Glutamatergic neuron (in vitro differentiated cells): ENCODE measurements at places on chromosomes 5 and 9. TPM values are rescaled to one million over a fixed set of nuclear protein-coding genes. Genes with fewer than 3 reads are reported as not detected.

TRIM14 gene
- 0.71 TPM for total RNA-seq

FOXD4L5 gene
- not detected for total RNA-seq

PSD2 gene
- total RNA-seq, result 2.3 TPM

ADAMTS19 gene
- 22.1 TPM for total RNA-seq

HK3 gene
- not detected for total RNA-seq

KCNV2 gene
- not detected for total RNA-seq

DNA sequence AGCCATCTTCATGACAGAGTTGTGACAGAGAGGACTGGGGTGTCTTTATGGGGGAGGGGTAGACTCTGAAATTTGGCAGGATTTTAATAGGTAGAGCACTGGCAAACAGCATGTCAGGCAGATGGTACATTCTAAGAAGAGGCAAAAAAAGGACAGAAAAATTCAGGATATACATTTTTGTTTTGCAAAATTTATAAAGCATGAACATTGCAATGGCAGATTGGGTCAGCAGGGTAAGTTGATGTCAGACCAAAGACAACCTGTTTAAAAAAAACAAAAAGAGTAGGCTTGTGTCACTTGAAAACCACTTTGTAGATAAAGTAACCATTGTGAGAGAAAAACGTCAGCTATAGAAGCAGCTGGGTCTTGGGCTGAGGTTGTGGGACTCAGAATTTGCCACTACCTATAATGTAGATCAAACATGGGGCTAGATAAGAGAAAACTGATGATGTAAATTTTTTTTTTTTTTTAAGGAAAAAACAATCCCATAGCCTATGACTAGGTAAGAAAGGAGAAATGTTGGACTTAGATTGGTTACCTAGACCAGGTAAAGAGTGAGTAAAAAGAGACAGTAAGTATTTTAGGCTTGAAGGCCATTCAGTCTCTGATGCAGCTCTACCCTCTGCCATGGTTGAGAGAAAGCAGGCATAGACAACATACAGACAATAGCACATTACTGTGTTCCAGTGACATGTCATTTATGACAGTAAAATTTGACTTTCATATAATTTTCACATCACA is 8.3 kb downstream of the CAMK4 start:
- no peak for DNase-seq

GRCh38 chr5:143216211-143216610 is 187.3 kb downstream of the NR3C1 start:
- no peak for DNase-seq

DNA sequence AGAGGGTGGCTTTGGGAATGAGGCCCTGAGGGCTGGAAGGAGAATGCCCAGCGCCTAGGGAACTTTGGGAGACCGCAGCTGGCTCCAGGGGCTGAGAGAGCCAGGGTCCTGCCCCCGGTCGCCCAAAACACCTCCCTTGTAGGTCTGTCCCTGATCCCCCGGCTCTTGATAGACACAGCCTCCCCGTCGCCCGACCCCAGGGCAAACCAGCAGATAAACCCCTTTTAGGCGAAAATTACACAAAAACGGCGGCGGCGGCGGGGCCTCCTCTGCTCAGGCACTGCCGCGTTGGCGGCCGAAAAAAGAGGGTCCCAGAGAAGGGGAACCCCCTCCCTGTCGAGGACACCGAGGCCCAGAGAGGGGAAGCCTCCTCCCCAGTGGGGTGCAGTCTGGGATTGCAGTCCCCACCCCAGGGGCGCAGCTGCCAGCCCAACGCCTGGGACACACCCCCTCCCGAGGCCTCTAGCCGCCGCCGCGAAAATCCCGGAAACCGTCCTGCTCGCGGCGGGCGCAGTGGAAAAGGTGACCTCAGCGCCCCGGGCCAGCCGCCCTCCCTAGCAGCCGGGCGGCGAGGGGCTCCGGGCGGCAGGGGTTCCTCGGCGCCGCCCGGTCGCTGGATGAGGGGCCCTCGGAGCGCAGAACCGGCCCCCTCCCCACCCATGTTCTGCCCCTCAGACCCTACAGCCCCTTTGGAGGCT is 3.1 kb upstream of the BARX1 start:
- peak; percentile 56 for DNase-seq

DNA sequence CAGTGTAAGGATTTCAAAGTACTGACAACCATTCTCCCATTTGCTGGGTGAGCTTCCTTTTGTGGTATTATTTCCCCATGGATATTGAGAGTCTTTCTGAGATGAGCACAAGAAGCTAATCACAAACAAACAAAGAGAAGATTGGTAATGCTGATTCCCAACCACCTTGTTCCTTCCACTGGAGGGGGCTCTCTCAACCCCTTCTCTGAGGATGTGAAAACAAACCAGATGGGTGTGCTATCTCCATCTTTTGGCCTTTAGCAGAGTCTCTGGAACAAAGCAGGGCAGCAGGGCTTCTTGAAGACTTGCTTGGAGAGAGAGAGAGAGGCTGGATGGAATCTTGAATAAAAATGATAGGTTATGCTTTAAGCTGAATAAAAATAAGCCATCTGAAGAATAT is 576.7 kb upstream of the ZNF462 start:
- peak; percentile 25 for DNase-seq

GRCh38 chr5:123086376-123087055 is 2.5 kb upstream of the PRDM6 start:
- DNase-seq, result no peak

DNA sequence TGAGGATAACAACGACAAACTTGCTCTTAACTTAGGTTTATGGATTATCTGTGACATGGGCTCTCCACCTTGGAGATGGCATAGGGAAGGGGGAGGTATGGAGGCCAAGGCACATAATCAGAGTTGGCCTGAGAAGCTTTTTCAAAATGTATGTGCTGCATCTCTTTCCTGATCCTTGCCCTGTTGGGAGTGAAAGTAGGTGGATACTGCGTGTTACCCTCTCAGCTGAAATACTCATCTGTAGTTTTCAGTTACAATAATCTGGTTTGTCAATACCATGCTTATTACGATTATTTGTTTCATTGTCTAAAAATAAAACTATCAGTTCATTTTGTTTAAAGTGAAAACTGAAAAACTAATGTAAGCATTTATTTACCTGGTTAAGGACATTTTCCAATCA is 86.7 kb downstream of the SLC44A1 start:
- no peak for DNase-seq

DNA sequence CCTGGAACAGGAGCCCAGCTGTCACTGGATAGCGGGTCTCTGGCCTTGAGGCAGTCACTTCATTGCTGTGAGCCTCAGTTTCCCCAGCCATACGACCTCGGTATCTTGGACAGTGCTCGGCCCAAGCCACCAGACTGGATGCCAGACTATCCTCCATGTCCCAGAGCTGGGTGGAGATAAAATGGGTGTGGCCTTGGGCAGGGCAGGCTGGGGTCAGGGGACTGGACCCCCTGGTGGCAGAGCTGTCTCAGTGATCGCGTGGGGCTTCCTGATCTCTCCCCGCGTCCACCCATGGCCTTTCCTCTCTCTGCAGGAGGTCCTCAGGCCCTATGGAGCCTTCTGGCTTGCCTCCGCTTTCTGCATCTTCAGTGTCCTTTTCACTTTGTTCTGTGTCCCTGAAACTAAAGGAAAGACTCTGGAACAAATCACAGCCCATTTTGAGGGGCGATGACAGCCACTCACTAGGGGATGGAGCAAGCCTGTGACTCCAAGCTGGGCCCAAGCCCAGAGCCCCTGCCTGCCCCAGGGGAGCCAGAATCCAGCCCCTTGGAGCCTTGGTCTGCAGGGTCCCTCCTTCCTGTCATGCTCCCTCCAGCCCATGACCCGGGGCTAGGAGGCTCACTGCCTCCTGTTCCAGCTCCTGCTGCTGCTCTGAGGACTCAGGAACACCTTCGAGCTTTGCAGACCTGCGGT is 10.0 kb downstream of the SLC2A8 start:
- DNase-seq, result no peak

DNA sequence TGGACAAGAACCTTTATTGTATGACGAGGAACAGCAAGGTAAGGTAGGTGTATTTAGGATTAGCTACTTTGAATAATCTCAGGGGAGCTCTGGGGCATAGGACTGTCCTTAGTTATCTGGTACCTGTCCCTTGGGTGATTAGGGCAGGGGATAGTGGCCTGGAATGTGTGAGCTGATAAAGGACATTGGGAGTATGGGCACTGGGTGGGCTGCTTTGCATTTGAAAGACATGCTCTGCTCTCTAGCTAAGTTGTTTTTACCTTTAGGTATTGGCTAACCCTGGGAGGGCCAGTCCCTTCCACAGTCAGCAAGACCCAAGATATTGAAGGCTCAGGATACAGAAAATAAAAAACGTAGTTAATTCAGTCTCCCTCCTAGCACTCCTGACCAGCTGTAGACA is 282.8 kb upstream of the C9orf72 start:
- DNase-seq, result no peak

DNA sequence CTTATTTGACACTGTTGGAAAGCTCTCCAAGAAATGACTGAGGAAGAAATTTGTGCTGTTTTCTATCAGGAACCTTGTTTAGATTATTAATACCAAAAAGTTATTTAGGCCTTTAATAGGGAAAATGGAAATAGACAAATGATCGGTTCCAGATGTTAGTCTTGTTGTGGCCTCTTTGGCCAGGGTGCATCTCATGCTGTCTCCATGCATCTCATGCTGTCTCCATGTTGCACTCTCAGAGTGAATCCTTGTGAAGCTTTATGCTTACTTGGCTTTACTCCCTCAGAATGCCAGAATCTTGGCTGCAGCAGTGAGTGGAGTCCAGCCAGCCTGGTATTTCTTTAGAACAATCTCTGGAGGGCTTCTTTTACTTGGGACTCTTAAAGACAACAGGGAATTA is 185.5 kb downstream of the ARHGAP26 start:
- DNase-seq, result no peak

DNA sequence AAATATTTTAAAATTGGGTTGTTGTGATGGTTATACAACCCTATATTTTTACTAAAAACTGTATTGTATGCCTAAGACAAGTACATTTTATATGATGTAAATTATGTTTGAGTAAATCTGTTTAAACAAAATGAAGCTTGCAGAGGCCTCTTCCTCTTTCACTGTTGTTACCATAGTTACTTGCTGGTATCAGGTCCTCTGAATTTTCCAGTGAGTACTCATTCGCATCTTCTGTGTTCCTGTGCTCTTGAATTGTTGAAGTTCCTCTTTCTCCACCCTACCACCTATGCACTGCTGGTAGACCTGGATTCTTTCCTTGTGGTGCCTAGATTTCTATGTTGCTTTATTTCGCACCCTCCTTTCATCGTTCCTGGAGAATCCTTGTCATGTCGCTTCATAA is 938.5 kb upstream of the ACO1 start:
- no peak for DNase-seq

DNA sequence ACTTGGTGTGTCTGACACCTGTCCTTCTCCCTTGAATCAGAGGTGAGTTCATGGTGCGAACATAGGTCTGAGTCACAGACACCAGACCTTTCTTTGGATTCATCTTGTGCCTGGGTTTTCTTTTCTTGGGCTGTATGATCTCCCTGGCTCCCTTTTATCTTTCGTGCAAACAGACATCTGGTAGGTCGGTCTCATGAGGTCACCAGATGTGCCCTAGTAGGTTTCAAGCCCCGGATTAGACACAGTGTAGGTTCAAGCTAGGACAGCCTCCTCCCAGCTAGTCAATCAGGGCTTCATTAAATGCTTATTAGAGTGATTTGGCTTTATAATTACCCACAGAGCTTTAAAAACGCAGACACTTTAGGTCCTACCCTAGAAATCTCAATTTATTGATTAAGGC is 106.0 kb upstream of the MYO10 start:
- no peak for DNase-seq

DNA sequence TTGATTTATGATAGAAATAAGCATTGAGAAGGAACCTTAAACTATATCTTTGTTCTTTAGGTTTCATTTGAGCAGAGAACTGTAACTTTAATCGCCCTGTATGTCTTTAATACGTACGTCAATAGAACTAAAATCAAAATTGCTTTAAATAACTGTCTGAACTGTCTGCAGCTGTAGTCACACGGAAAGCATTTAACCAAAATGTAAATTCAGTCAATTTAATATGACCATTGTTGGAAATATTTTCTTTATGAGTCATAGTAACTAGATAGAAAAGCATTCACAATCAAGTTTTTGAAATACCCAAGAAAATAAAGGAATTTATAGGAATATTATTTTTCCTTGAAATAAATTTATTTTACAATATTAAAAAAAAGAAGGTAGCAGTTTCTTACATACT is 157.1 kb upstream of the CDH6 start:
- DNase-seq, result no peak

DNA sequence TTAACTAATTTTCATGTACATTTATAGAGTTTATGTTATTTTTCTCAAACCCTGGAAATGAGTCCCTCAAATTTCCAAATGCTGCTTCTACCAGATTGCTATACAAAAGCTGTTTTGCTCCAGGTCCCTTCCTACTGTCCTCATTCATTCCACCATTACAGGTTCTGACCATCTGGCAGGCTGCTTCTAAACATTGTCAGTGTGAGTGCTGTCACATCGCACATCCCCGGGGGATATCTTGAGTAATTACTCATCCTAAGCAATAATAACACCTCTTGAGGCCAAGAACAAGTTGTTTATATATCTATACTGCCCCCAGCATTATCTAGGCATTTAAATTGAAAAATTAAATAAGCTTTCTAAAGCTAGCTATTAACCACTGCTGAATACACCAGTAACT is 1675.3 kb upstream of the CDH6 start:
- peak; percentile 52 for DNase-seq

GRCh38 chr5:34563931-34564709 is 92.0 kb upstream of the RAI14 start:
- no peak for DNase-seq

DNA sequence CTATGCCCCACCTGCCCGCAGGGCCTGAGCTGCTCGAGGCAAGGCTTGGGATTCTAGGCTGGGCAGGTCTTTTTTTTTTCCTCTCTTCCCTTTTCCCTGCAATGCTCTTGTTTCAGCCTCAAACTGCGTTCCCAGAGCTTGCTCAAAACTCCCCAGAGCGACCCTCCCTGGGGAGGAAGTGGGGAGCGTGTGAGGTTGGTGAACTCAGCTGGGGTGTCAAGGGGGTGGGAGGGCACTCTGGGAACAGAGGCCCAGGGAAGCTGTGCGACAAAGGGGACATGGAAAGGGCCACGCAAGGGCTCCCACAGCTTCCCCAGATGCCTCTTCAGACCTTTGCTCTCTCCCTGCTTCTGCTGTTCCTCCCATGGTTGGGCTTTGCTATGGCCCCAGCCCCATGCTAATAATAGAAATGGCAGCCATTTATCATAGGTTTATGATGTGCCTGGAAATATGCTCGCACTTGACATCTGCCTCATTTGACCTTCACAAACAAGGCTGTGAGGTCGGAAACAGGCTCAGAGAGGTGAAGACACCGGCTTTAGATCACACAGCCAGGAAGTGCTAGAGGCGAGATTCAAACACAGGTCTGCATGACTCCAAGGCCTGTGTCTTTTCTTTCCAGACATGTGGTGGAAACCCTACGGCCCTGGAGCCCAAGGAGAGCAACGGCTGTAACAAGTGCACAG is 40.9 kb upstream of the IL17B start:
- no peak for DNase-seq
